ENCODE measurements at places on chromosomes 13 and 19.

GRCh38 chr19:9565900-9566705 lies 18.2 kb downstream of the ZNF121 start:
- no peak for DNase-seq

DNA sequence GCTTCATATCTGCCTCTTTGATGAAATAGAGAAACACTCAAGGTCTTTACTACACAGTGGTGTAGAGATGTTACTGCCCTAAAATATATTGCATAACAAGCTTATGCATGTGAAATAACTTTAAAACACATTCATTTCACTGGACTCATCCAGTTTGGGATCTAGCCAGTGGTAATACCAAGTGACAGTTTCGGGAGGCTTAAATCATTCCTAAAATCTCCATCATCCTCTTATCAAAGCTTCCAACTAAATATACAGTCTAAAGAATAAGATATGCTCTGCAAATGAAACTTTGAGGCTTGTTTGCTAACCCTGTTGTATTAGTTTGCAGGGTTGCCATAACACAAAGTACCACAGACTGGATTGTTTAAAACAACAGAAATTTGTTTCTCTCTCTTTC lies 52.8 kb downstream of the THSD1 start:
- no peak for DNase-seq

DNA sequence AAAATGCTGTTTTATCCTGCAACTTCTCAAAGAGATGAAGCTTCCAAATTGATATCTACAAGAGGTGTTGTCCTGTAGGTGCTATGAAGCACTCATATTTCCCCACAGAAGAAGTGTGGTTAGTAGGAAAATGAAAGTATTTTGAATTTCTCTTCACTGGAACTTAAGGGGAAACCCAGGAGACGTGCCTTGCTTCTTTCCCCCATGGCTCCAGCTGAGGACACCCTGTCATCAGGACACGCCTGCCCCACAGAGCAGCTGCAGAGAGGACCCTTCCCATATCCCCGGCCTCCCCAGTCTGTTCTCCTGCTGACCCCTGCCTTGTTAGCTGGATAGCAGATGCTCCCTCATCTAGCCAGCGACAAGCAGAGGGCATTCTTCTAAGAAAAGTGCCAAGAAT lies 371.3 kb downstream of the COG6 start:
- peak; percentile 28 for DNase-seq

DNA sequence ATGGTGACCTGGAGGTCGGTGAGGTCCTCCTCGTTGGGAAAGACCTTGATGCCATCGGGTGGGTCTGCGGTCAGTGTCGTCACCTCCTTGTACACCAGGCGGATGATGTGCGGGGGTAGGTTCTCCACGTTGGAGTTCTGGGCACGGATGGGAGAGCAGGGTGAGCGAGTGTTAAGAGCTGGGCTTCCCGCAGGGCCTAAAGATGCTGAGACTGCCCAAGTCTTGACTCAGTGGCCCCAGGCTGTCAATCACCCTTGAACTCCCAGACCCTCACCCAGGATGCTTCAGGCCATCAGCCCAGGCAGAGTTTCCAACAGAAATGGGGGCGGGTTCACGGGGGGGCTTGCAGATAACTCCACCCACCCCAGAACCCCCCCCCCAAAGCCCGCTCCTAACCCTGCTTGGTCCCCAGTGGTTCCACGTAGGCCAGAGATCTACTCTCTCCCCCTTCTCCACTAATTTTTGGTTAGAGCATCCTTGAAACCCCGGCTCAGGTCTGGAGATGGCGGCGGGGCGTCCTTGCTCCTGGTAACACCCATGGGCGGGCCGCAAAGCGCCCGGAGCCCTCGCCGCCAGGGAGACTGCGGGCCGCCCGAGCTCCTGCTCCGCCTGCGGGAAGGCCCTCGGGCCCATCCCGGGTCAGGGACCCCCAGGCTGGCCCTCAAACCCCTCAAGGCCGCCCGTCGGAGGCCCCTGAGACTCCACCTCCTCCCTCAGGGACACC lies 600 bp downstream of the UBE2S start:
- no peak for DNase-seq

GRCh38 chr13:34065928-34066327 lies 248.0 kb downstream of the RFC3 start:
- DNase-seq: no peak

GRCh38 chr19:17302391-17303166 lies 646 bp downstream of the ABHD8 start:
- no peak for DNase-seq

- peak; percentile 90 for DNase-seq
Measured at GRCh38 chr19:681029-682019, 5.1 kb downstream of the FSTL3 start.

- no peak for DNase-seq
Measured at GRCh38 chr13:41716236-41716635, 244.7 kb downstream of the VWA8 start.

GRCh38 chr19:49585023-49585422 lies 3.9 kb downstream of the PRRG2 start:
- no peak for DNase-seq

GRCh38 chr19:31350693-31351055 lies 1.4 kb upstream of the TSHZ3 start:
- no peak for DNase-seq

- DNase-seq: peak; percentile 59
Measured at GRCh38 chr19:40716031-40716481, 630 bp downstream of the COQ8B start.

GRCh38 chr13:110560601-110561343 lies 750 bp downstream of the RAB20 start:
- DNase-seq: no peak

DNA sequence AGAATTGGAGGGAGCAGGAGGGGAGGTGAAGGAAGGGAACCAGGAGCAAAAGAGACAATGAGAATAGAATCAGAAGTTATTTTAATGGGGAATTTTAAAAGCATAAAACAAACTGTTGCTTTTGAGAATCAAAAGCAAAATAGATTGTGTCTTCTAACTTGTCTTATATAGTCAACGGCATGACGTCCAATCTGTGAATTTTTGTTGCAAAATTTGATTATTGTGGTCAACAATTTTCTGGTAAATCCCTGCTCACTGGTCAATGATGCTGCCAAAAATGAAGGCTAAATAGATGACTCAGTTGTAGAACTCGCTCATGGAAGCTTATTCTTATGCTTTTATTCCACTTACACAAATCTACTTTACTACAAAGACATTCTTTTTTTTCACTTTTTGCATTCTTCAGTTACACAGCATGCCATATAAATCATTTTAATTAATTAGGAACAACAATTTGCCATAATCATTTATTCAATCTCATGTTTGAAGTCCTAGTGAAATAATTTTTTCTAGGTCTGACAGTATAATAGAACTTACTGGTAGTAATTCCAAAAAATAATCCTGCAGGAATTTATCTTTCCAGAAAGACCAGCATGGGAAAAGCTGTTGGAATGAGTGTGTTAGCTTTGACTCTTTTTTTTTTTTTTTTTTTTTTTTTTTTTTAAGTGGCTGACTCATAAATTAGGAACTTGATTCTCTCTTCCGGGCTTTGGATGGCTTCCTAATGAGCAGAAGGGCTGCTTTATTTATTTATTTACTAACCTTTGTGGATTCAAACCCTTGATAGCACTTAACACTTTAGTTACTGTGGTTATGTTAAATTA lies 256.9 kb downstream of the SPRY2 start:
- DNase-seq: no peak

DNA sequence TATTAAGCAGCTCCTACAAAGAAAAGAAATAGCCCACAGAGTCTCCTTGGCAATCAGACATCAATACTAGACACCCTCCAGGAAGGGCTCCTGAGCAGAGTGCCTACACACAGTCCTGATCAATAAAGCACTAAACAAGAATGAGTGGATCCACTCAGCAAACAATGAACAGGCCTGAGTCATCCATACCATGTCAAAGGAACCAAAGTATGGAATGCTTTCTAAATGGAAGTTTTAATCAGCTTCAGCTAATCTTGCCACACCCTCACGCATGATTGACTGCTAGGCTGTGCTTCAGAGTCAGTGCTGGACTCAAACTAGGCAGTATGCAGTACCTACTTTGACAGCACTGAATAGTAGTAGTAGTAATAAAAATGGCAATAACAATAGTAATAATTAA lies 392.7 kb upstream of the HTR2A start:
- no peak for DNase-seq

- DNase-seq: no peak
Measured at GRCh38 chr13:76803831-76804230, 82.4 kb downstream of the KCTD12 start.

DNA sequence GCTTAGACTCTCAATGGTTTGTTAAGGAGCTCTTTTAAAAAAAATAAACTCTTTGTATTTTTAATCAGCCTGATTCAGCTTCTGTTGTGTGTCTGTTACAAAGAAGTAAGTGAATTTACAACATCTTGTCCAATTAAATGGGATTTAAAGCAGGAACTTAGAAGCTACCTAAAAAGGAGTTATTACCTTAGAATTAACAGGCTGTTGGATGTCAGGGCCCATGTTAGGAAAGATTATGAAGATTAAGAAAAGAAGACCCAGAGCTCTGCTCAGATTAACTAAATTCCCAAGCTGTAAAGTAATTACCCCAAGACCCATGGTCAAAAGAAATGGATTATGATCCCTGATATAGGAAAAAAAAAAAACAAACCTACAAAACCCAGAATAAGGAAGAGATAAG lies 44.1 kb upstream of the ZNF780A start:
- no peak for DNase-seq

GRCh38 chr19:8608941-8609278 lies 1.6 kb downstream of the ADAMTS10 start:
- DNase-seq: no peak

- DNase-seq: no peak
Measured at GRCh38 chr13:40480012-40480914, 186.2 kb downstream of the FOXO1 start.

DNA sequence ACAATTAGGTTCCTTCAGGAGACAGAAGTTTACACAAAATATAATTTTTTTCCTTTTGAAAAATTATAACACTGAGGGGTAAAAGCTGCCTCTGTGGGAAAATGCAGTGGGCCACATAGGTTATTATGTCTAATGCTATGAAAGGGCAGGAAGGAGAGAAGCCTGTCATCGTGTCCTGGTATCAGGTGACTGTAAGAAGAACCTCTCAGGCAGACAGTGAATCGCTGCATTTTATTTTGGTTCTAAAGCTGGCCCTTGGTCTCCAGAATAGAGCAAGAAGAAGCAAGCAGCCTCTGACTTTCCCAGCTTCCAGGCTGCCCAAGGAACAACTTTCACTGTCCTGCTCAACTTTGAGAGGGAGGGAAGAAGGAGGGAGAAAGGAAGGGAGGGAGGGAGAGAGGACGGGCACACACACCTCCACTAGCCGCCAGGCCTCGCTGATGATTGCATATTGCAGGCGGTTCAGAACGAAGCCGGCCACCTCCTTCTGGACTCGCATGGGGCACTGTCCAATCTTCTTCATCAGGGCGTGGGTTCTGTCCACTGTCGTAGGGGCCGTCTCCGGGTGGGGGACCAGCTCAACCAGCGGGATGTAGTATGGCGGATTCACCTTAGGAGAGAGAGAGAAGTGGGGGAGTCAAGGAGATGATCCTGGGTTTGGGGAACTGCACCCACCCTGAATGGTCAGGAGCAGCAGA lies 93.8 kb downstream of the CRYL1 start:
- DNase-seq: no peak

- no peak for DNase-seq
Measured at GRCh38 chr19:4722671-4723594, 709 bp downstream of the DPP9 start.
